ENCODE measurements at places on chromosomes 11 and 22.
A peak's percentile ranks its signal among the peaks of the same experiment; 100 is the strongest.

DNA sequence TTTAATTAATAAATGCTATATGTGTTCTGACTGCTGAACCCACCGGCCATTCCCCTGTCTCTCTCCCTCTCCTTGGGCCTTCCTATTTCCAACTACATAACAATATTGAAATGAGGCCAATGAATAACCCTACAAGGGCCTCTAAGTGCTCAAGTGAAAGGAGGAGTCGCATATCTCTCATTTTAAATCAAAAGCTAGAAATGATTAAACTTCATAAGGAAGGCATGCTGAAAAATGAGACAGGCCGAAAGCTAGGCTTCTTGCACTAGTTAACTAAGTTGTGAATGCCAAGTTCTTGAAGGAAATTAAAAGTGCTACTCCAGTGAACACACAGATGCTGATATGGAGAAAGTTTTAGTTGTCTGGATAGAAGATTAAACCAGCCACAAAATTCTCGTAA is 109.2 kb downstream of the TSPAN18 start:
- no peak for DNase-seq

DNA sequence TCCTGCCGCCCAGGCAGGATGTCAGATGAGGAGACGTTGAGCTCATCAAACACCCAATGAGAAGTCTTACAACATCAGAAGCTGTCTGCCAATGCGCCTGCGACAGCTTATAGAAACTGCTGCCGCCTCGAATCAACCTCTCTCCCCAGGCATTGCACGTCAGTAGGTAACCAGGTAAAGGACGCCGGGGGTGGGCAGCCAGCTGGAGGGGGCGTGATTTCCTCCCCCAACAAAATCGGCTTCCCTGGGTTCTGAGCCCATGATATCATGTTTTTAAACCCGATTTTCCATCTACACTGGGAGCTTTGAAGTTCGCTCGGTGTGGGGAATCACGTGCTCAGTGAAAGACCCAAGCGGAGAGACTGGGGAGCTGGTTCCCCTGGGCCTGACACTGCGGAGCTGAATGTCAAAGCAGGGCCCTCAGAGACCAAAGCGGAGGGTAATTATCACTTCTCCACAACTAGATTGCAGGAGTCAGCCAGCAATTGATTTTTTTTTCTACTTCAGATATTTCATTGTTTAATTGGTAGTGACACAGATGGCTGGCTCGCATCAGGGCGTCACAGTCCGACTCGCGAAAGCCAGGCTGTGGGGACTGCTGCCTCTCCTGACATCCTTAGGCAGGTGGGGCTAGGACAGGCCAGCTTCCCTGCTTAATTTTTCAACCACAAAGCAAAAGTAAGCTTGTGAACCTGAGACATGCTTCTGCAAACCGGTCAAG is 15.4 kb downstream of the FAM83F start:
- no peak for DNase-seq

DNA sequence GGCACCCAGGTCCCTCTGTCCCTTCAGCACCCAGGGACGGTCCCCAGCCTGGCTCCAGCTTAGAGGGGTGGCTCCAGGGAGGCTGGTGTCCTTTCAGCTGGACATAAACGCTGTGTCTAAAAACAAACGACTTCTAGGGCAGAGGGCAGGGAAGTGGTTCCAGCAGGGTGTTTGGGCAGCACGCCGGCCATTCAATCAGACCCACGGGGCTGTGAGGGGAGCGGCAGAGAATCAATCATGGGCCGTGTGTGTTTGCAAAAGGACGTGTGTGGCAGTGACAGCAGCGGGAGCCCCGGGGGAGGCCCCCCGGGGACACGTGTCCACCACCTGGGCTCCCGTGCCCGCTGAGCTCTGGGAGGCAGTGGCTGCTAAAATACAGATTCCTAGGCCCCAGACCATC is 127.7 kb downstream of the MN1 start:
- no peak for DNase-seq

- DNase-seq = no peak
Measured at GRCh38 chr22:35947794-35948425, 80.7 kb downstream of the RBFOX2 start.

GRCh38 chr11:44611687-44612434 is 46.4 kb downstream of the CD82 start:
- DNase-seq = peak; percentile 28

GRCh38 chr11:110793556-110793955 is 81.3 kb upstream of the ARHGAP20 start:
- no peak for DNase-seq

GRCh38 chr22:37581504-37581903 is 1.6 kb upstream of the LGALS2 start:
- no peak for DNase-seq

DNA sequence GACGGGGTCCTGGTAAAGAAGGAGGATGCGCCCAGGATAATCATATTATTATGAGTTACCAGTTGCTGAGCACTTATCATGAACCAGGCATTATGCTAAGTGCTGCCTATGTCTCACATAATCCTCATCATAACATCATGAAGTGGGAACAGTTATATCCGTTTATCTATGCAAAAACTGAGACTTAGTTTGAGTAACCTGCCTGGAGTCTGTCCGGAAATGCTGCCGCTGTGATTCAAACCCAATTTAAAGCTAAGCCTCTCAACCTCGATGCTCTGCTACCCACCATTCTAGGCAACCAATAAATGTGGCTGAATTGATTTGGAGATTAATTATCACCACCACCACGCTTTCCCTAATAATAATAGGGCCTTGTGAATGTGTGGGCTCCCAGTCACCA is 111.5 kb upstream of the CLMP start:
- no peak for DNase-seq

GRCh38 chr22:23147617-23148387 is 2.5 kb downstream of the RAB36 start:
- DNase-seq = no peak

DNA sequence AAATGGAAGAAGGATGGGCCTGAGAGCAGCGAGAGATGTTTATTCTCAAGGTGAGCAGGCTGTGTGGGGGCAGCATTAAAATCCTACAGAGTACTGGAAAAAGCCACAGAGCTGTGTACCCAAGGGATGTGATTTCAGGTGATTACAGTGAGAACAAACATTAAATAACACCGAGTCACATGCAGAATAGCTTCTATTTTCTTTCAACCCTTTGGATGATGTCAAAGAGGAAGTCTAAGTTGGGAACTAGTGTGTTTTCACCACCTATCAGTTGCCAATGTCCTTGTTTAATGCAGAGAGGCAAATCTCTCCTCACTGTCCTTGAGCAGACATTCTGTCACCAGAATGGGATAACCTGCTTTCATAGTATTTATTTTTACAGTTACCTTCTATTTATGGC is 379.6 kb upstream of the NARS2 start:
- DNase-seq = no peak

DNA sequence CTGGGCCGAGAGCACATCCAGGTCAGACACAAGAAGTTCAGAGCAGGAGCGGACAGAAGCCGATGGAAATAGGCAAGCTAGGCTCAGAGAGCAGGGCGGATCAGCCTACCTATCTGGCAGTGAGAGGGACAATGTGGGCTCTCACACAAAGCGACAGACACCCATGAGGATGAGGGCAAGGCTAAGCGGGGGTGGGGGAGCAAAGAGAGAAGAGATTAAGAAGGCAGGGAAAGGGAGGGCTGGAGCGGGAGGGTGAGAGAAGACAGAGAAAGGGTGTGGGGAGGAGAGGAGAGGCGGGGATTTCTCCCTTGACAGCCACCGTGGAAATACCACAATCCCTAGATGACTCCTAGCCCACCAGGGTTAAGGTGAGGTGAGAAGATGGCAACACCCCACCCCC is 57.9 kb downstream of the BUD13 start:
- DNase-seq = no peak

DNA sequence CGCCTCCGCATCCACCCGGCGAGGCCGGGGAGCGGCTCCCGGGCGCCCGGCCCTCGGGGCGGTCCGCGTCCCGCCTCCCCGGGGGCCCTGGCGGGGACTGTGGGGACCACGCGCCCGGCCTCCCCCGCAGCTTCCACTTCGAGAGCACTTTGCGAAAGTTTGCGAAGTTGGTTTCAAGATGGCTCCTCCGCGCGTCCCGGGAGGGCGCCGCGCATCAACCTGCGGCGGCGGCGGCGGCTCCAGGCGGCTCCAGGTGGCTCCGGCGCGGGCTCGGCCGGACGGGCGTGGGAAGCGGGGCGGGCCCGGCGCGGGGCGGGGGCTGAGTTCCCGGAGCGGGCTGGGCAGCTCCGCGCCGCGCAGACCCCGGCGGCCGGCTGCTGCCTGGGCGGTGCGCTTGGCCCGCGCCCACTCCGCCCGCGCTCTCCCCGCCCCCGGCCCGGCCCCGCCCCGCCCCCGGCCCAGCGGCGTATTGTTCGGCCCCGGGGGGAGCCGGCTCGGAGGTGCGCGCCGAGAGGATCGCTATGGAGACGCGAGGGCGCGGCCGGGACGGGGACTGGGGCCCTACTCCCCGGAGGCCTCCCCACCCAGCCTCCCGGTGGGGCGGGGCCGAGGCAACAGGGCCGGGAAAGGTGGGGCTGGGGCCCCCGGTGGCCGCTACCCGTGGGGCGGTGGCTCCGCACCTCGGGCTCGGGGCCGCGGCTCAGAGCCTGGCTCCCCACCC is at the start of gene CELSR1:
Gene CELSR1, minus strand, starts transcription at position 396 of the 721 bp plus-strand sequence. CDS start 450 bp downstream, outside the sequence.
- DNase-seq = no peak

GRCh38 chr11:34633990-34634693 is 13.2 kb downstream of the EHF start:
- no peak for DNase-seq

DNA sequence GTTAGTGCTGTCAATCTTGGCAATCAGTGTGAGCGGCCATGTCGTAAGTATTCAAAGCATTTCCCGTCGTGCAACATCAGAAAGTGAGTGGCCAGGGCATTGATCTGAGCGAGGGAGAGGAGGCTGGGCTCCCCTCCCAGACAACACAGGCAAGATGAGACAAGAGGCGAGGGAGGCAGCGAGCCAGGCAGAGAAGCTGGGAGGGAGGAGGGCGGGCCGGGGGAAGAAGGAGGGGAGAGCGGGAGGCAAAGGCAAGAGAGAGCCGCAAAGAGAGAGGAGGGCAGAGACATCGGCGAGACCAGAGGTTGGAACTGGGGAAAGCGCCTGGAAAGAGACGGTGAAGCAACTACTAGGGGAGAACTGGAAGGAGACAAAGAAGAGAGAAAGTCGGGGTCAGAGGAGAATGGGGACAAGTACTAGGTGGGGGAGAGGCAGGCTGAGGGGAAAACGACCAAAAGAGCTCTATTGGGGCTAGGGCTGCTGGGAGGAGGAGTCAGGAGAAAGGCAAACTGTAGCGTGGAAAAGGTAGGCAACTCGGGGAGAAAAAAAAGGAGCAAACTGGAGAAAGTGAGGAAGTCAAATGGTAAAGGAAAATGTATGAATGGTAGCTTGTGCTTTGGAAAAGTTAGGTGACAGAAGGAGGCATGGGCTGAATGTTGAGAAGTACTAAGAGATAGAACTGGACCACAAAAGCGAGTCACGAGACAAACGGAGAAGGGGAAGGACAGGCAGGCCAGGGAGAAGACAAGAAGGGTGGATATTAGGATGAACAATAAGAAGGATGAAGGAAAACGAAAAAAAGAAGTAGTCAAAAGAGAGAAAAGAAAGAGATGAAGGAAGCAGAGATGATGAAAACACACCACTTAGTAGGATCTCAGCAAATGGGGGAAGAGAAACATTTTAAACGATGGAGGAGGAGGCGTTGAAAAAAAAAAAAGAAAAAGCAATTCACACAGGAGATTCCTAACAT is 130.5 kb upstream of the C11orf58 start:
- peak; percentile 62 for DNase-seq

DNA sequence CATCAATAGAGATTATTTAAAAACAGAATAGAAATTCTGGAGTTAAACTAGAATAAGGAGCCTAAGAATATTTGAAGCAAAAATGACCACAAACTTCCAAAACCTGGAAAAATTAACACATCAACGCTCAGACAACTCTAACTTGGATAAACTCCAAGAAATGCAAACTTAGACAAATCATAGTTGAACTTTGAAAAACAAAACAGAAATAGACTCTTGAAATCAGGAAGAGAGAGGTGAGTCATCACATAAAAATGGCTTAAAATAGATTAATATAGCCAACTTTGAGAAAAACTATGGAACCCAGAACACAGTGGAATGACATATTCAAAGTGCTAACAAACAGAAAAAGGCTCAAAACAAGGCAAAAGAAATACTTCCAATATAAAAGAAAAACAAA is 974.2 kb downstream of the JRKL start:
- DNase-seq = no peak

- no peak for DNase-seq
Measured at GRCh38 chr11:14312736-14313438, 46.1 kb downstream of the RRAS2 start.

GRCh38 chr11:705646-706438 is at the start of gene EPS8L2:
EPS8L2 (plus strand) TSS chr11:706231; CDS start chr11:709408, 3,177 bp downstream.
- no peak for DNase-seq

GRCh38 chr11:100715165-100715761 is 28.2 kb downstream of the ARHGAP42 start:
- no peak for DNase-seq

DNA sequence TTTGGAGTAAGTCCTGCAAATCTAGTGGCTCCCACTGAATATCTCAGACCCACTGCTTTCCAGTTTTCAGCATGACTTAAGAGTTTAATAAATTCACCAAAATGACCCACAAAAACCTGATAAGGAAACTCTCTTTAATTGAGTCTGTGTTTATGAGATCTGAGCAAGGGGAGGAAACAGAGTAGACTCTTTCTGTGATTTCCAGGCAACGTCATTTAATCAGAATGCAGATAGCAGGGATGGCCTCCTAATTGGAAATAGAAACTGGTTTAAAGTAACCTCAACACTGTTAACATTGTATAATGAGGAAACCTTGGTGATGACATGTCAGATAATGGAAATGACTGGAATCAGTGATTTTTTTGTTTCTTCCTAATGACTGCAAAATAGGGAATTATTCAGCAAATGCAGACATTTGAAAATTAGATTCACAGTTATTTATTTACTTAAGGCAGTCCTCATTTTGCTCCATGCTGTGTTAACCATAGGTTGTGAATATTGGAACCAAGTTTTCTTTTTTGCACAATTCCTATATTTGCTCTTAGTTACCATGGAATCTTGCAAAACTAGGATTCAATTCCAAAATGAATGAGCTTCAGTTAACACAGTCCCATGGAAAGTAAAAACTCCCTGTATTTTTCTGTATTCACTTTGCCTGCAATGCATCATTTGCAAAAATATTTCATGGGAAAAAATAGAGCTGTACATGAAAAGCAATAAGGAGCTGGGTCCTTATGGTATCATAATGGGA is 1324.5 kb downstream of the LRRC4C start:
- DNase-seq = no peak

GRCh38 chr11:20235164-20235563 is 74.9 kb upstream of the DBX1 start:
- DNase-seq = no peak

DNA sequence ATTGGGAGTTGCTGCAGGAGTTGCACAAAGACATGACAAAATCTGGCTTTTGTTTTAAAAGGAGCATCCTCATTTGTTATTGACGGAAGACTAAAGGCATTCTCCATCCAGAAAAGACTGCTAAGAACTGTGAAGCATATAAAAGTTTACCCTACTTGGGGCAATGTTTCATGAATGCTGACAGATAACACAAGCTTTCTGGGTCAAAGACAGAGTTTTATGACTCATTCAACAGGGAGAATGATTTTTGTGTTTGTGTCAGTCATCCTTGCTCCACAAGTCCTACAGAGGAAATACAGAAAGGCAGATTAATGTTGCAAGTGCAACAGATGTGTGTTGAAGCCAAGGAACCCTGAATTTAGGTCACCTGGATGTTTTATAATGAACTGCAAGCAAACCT is 2.5 kb downstream of the GLYATL1 start:
- DNase-seq = no peak

- DNase-seq = no peak
Measured at GRCh38 chr22:17882727-17883126, 108.5 kb upstream of the BID start.
